ENCODE measurements at places on chromosomes 2 and 18.

- DNase-seq = no peak
Observed at GRCh38 chr2:83725735-83726134, 733.3 kb downstream of the SUCLG1 start.

DNA sequence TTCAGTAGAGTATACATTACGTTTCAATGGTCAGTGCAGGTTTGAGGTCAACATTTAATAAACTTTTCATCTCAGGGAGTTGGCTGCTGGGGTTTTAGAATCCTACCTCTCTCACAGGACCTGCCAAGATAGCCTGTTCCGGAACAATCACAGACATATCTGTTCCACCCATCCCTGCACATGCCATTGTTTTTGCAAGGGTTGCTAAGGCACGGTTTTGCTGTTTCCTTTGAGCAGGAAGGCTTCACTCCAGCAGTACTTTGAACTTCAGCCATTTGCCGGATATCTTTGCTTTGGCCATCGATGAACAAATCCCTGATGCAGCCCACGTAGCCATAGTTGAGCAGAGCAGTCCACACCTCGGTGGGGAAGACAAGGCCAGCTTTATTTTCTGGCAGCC, 493.8 kb downstream of the NRXN1 start:
- DNase-seq = no peak

DNA sequence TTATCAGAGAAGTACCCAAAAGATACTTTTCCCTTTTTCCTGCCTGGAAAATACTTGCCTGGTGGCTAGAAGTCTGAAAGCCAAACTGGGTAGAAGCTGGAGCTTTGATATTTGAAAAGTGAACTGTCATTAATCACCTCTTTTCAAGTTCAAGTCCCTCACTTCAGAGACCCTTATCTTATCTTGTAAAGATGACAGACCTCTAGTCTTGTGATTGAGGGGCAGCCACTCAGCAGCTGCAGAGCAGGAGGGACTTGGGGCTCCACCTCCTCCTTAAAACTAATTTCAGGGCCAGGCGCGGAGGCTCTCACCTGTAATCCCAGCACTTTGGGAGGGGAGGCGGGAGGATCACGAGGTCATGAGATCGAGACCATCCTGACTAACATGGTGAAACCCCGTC, 64.2 kb upstream of the CDCA7 start:
- DNase-seq = no peak

GRCh38 chr2:197158591-197159550, 151.7 kb downstream of the ANKRD44 start:
- no peak for DNase-seq

DNA sequence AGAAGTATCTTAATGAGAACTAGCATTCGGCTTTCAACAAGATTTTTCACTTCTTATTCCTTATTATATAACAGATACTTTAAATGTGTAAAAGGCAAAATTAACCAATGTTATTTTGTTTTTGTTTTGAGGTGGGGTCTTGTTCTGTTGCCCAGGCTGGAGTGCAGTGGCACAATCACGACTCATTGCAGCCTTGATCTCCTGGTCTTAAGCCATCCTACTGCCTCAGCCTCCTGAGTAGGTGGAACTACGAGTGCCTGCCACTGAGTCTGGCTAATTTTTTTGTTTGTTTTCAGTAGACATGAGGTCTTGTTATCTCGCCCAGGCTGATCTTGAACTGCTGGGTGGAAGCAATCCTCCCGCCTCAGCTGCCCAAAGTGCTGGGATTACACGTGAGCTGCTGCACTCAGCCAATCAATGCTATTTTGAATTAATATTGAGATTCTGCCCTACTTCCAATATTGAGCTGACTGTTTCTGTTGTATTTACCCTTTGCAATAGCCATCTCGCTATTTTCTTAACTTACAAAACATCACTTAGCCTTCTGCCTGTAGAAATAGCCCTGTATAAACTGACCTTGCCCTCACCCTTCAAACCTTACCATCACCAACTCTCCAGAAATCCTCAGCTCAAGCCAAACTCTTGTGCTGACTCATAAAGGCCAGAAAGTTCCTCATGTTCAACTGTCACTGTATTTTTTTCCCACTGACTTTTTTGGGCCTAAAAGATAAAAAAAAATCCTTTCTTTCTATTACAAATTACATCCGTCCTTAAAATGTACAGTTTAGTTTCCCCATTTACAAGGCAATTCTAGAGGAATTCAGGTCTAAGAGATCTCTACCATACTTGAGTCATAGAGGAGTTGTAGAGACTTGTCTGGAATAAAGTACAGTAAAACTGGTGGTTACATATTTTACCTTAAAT, 94.3 kb downstream of the OLA1 start:
- DNase-seq = no peak

Measured in CD4-positive, alpha-beta T cell (primary cell).